Ascending aorta (tissue), 2 donors: ENCODE measurements at places on chromosomes 16 and 17.
A peak's percentile ranks its signal among the peaks of the same experiment; 100 is the strongest.

DNA sequence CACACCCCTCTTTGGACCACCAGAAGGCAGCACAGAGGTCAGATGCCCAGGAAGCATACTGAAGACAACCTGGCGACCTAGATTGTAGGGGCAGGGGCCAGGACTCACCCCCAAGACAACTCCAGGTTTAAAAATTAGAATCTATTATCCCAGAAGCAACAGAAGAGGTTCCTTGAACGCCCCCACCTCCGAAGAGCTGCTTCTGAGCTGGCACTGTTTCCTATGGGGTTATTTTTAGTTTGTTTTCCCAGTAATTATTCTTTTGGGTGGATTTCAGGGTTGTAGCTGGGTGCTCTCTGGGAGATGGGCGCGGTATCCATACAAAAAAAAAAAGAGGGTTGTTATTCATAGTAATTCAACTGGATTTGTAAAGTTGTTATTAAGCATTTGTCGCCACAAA lies 10.4 kb upstream of the TMEM132E start:
- no peaks in the 10 kb centered on the region for H3K27me3 ChIP-seq
- H3K4me3 ChIP-seq, result no peak overlapping the region
- DNase-seq, result no peak
- H3K4me1 ChIP-seq, result no peaks in the 10 kb centered on the region
- H3K36me3 ChIP-seq, result no peaks in the 10 kb centered on the region

DNA sequence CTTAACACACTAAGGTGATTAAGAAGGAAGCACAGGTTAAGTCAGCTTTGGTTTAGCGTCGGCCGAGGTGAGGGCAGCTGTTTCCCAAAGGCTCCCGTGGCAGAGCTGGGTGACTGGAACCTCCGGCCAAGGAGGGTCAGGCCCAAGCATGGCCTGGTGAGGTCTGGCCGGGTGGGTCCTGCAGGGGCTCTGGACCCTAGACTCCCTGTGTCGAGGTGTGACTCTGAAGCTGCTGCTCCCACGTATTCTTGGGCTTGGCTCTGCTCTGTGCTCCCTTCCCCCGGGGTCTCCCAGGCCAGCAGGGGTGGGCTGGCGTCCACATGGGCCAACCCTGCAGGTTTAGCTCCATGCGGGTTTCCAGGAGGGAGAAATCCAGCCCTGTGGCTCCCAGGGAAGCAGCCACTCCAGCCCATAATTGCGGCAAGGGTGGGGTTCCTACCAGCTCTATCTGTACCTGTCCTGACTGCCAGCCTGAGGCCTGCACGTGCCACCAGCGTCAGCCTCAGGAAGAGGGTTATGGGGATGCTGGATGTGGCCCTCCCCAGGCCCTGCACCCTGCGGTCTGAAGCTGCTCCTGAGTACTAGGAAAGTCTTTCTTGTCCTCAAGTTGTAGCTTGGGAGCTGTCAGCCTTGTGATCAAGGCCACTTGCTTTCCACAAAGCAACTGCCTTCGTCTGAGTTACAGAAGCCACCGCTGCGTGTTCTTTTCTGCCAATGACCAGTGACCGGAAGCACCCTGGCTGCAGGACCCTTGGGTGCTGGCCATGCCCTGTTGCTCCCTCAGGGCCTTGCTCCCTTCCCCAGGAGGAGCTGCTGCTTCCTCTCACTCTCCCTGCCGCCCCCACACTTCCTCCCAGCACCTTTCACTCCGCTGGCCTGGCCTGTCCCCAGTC lies 4.8 kb downstream of the CDK5R1 start:
- H3K4me1 ChIP-seq, result peaks cover 29% of the 10 kb centered on the region
- H3K36me3 ChIP-seq, result peaks cover 24% of the 10 kb centered on the region
- no peak for DNase-seq
- no peaks in the 10 kb centered on the region for H3K27me3 ChIP-seq

- H3K4me1 ChIP-seq, result peaks cover 55% of the 10 kb centered on the region
- H3K27me3 ChIP-seq, result no peaks in the 10 kb centered on the region
- no peaks in the 10 kb centered on the region for H3K36me3 ChIP-seq
- peak; percentile 95 for DNase-seq
- peak overlapping the region; percentile 91 for H3K4me3 ChIP-seq
These were observed 1.7 kb downstream of the MAP2K3 start for GRCh38 chr17:21286066-21286770.

- peaks cover 4% of the 10 kb centered on the region for H3K4me1 ChIP-seq
- no peak for DNase-seq
- no peak overlapping the region for H3K27ac ChIP-seq
- no peak overlapping the region for H3K4me3 ChIP-seq
These were observed 19.7 kb downstream of the ST6GALNAC2 start for GRCh38 chr17:76565728-76566612.
